ENCODE measurements at places on chromosomes 4 and X.

- no peak for DNase-seq
These were observed 10.6 kb upstream of the PYURF start for GRCh38 chr4:88533937-88534750.

- no peak for DNase-seq
These were observed 759.8 kb downstream of the CENPC start for GRCh38 chr4:66785479-66785878.

- DNase-seq: no peak
These were observed 191.0 kb upstream of the NPY2R start for GRCh38 chr4:155017426-155017825.

DNA sequence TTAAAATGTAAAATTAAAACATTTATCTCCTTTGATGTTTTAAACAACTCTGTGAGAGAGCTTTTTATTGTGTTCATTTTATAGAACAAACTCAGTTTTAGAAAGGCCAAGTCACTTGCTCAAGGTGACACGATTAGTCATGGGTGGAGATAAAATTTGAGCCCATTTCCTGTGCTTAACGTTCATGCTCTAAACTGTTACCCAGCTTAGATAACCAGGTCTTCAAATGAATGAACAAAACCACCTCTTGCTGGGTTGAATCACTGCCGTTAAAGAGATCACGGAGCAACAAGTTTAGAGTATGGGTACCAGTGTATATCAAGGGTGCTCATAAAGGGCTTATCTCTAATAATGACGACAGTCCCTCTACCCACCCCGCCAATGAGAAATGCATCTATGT lies 10.2 kb upstream of the CASK start:
- no peak for DNase-seq

- DNase-seq: no peak
These were observed 2078.4 kb downstream of the PCDH7 start for GRCh38 chr4:32798471-32799159.

GRCh38 chrX:17403972-17404371 lies 29.0 kb downstream of the NHS start:
- DNase-seq: no peak

- DNase-seq: no peak
These were observed 297.8 kb downstream of the ANK2 start for GRCh38 chr4:113347245-113347644.

GRCh38 chr4:76305971-76306881 lies at the start of gene STBD1:
TSS of gene STBD1 (plus strand) at chr4:76306733. CDS start at chr4:76306770, 37 bp downstream.
- peak; percentile 31 for DNase-seq

- peak; percentile 4 for DNase-seq
These were observed 168.1 kb downstream of the GLRA2 start for GRCh38 chrX:14697451-14697850.

- no peak for DNase-seq
These were observed 53.5 kb downstream of the REELD1 start for GRCh38 chr4:146267826-146268225.

GRCh38 chr4:141643557-141643956 lies 7.2 kb downstream of the IL15 start:
- DNase-seq: no peak

DNA sequence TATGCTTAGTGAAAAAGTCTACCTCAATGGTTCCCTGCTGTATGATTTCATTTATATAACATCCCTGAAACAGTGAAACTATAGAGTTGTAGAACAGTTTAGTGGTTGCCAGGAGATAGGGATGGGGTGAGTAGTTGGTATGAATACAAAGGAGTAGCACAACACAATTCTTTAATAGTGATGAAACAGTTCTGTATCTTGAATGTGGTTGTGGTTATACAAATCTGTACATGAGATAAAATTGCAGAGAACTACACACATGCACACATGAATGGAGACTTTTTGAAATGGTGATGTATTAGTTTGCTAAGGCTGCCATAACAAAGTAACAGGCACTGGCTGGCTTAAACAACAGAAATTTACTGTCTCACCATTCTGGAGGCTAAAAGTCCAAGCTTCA lies 677.1 kb downstream of the ADGRL3 start:
- no peak for DNase-seq

- no peak for DNase-seq
These were observed 205.4 kb downstream of the HS3ST1 start for GRCh38 chr4:11223311-11223710.

DNA sequence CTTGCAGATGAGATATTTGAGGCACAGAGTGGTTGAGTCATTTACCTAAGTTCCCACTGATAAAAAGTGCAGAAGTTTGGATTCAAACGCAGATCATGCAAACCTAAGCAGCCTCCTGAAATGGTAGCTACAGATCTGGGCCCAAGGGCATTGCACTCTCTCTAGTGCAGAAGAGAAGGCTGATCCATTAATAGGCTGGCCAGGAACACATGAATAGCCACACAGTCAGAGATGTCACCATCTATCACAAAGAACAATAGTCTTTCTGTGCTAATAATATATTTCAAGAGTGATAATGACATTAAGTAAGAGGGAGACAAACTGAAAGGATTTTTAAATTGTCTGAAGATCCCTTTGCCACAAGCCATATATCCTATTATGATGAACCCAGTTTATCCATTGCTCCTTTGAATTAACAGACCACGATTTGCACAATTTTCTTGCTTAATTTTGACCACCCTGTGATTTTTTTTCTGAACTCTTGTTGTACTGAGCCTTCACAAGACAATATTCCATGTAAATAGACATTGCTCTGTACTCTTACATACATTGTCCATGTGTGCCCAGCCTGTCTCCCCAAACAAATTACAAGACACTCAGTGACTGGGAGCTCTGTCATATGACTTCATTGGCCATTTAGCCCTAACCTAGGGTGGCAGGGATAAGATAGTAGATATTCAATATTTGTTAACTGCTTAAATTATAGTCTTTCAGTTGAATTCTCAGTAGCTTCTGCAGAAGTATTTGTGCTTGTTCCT lies 112.4 kb upstream of the RBPJ start:
- DNase-seq: no peak

Measured in CD4-positive, alpha-beta T cell (primary cell).